ENCODE measurements at places on chromosomes 16 and 17. TPM values are rescaled to one million over a fixed set of nuclear protein-coding genes. Genes with fewer than 3 reads are reported as not detected.

DNA sequence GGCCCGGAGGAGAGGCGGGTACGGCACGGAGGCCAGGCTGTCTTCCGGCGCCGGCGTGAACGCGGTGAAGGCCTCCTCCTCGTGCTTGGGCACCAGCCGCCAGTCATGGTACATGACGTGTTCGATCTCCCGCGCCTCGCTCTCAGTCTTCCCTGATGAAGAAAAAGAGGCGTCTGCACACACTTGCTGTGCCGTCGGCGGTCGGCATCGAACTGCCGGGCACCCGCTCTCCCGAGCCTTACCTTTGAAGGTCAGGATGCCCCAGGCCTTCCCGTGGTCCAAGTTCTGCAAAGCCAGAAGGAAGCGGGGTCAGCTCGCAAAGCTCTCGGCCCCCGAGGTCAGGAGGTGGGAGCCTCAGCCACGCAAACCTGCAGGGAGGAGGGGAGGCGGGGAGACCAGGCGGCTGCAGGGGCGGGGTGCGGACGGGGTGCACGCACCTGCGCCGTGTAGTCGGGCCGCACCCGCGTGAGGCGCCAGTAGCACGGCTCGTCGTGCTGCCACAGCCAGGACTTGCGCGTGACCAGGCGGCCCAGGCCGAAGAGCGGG lies at the start of gene EME2:
Gene EME2 (plus strand): TSS at position 449 of the 546 bp plus-strand sequence. CDS start 418 bp downstream, outside the sequence.
- DNase-seq: peak; percentile 82

DNA sequence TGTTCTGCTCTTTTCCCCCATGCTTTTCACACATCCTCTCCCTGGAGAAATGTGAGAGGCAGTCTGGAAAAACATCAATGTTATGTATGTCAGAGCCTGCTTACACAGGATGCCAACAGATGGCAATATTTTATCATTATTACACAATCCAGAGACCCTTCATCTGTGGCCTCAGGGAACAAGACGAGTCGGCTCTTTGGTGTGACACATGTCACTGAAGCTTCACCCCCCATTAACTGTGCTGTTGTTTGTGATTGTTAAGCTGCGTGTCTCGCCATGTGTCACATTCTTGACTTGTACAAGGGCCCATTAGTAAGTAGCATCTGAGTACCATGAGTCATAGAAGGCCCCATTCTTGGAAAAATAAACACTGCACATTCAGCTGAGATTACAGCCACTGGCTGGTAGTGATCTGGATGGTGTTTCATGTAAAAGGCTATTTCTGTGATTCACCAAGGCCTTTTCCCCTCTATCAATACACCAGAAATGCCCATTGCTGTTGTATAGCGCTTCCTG lies 682.1 kb upstream of the SOX9 start:
- DNase-seq: no peak

DNA sequence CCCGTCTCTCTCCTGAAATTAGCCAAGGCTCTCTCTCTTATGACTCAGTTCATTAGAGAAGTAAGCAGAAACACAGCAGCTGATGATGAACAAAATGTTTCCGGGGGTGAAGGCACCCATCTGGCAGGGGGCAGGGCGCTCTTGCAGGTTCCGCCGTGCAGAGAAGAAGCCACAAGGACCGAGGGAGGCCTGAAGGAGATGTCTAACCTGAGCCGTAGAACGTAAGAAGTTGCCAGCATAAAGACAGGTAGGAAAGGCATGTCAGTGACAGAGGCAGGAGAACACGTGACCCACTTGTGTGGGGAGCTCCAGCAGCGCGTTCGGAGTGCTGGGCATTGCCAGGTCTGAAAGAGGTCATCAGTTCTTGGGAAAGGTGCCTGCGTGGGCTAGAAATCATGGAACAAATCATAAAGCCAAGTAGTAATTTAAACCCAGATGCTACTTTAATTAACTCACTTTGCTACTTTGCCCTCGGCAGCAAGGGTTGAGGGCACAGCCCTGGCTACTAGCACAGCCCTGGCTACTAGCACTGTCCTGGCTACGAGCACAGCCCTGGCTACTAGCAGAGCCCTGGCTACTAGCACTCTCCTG lies 198.6 kb downstream of the RPTOR start:
- DNase-seq: peak; percentile 62

Gene KRT12
- total RNA-seq: not detected

Gene MYH3
- 3.3 TPM for total RNA-seq
